ENCODE measurements at places on chromosomes 6 and 20.

GRCh38 chr20:48026981-48027592, 241.8 kb upstream of the SULF2 start:
- DNase-seq: no peak

GRCh38 chr20:24651171-24651975, 181.9 kb downstream of the SYNDIG1 start:
- DNase-seq: no peak

DNA sequence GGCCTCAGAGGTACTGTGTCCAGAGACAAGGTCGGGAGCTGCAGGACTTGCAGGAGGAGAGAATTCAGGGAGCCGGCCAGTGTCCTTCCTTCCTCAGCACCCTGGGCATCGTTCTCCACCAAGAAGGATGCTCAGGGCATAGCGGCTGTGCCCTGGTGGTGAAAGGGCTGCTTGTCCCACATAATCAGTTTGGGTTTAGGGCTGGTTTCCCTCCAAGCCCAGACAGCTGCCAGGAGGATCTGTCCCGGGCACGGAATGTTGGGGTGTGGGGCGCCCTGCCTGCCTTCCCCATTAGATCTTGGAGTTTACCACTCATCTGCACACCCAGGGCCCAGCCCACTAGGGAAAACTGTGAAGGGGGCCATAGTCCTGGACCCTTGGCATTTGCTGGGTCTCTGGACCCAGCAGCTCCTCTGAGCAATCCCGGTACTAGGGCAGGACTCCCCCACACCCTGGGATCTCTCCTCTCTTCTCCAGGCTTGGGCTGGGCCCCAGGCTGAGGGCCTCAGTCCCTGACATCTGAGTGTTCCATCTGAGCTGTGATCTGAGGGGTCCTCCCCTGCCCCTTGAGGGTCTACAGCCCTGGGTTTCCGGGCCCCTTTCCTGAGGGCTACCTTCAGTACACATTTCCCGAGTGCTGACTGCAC, 18.6 kb upstream of the SPDEF start:
- DNase-seq: no peak

DNA sequence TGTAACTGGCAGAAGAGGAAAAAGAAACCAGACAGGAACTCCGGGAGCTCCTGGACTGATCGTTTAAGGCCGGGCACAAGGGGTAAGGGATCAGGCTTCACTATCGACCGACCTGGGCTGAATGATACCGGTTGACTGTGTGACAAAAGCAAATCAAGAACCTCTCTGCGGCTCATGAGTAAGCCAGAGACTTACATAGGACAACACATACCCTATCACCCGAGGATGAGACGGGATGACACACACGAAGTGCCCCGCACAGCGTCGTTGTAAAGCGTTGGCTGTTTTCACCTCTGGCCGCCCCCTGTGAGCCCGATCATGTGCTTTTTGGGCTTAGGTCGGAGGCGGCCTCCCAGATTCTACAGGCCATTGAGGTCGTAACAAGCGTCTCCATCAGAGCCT, 695 bp upstream of the TGIF2 start:
- DNase-seq: peak; percentile 71

GRCh38 chr6:33279971-33280511, 3.1 kb downstream of the B3GALT4 start:
- DNase-seq: no peak

- no peak for DNase-seq
Measured at GRCh38 chr6:168834042-168834587, 393.1 kb downstream of the SMOC2 start.

GRCh38 chr6:3729603-3730344, 21.7 kb downstream of the PXDC1 start:
- DNase-seq: no peak

DNA sequence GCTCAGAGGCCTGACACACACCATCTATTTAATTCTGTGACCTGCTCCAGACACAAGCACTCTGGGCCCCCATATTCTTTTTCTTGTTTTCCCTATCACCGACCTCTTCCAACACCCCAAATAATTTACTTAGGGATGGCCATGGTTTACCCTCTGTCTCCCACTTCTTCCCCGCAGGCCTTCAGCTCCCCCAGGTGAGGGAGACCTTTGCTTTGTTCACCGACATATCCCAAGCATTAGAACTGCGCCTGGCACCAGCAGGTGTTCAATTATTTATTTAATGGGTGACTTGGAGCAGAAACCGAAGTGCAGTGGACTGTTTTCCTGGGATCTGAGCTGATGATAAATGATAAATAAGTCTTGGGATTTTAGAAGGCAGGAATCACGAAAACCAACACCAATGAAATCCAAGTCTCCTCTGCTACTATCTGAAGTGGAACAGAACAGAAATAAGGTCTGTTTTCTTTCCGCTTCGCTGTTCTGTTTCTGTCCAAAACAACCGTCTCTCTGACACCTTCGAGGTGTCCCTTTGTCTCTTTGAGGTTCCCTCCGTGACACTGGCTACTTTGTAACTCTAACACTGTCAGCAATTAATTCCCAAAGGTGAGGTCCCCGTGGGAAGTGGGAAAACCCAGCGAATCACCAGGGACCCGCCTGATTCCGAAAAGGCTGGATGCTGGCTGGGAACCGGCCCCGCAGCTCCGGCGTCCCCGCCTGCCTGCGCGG, 1.1 kb upstream of the RIN2 start:
- no peak for DNase-seq

GRCh38 chr6:138607478-138608433, 108.5 kb upstream of the NHSL1 start:
- DNase-seq: no peak

DNA sequence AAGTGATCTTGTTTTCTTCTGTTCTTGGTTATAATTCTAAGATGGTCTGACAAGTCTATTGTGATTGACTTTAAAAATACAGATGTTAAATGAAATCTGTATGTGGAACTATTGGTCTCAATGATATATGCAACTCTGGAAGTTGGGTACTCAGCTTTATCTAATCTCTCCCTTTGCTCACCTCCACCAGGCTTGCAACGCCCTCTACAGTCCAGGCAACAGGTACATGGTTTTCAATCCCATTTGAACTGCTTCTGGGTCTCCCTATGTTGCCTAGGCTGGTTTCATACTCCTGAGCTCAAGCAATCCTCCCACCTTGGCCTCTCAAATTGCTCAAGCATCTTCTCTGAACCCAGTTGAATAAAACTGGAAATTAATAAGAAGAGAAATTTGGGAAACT, 25.6 kb upstream of the HLA-DQB1 start:
- DNase-seq: peak; percentile 74

- DNase-seq: no peak
Measured at GRCh38 chr20:46362921-46363867, 43.2 kb downstream of the ELMO2 start.

GRCh38 chr6:112180095-112180820, 74.1 kb downstream of the LAMA4 start:
- peak; percentile 77 for DNase-seq

- DNase-seq: no peak
Measured at GRCh38 chr6:165984729-165985275, 182.8 kb downstream of the TBXT start.

GRCh38 chr6:39091220-39091619, 23.8 kb downstream of the SAYSD1 start:
- no peak for DNase-seq

DNA sequence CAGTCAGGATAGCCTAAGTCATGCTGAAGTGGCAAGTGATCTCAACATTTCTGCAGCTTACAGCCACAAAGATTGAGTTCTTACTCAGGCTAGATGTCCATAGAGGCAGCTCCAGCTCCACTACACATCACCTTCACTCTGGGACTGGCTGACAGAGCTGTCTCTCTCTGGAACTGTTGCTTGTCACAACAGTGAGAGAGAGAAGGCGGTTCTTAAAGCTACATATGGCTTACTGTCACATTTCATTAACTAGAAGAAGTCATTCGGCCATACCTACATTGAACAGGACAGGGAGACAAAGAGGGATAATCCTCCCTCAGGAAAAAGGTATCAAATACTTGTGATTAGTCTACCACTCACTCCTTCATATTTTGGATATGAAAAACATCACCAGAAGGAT, 914.9 kb upstream of the FLRT3 start:
- DNase-seq: no peak

- peak; percentile 46 for DNase-seq
Measured at GRCh38 chr20:3000852-3001523, 42.4 kb upstream of the GNRH2 start.

GRCh38 chr20:21796059-21796458, 90.6 kb downstream of the PAX1 start:
- no peak for DNase-seq

DNA sequence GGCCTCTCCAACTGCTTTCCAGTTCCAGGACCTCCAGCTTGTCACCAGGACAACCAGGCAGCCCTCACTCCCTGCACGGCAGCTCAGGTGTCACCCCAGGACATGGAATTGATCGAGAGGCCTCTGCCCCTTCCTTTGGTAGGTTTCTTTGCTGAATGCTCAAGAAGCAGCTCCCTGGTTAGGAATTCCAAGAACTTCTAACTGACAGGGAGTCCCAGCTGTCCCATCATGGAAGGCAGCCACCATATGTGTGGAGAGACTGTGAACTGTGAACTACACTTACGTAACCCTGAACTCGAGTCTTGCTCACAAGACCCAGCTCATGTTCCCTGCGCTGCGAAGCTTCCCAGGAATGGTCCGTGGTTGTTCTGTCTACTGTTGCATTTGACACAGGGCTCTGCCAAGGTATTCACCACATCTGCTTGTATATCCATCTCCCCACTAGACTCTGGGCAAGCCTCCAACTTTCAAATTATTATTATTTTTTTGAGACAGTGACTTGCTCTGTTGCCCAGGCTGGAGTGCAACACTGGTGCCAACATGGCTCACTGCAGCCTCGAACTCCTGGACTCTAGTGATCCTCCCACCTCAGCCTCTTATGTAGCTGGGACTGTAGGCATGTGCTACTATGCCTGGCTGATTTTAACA, 35.7 kb downstream of the MGME1 start:
- no peak for DNase-seq

DNA sequence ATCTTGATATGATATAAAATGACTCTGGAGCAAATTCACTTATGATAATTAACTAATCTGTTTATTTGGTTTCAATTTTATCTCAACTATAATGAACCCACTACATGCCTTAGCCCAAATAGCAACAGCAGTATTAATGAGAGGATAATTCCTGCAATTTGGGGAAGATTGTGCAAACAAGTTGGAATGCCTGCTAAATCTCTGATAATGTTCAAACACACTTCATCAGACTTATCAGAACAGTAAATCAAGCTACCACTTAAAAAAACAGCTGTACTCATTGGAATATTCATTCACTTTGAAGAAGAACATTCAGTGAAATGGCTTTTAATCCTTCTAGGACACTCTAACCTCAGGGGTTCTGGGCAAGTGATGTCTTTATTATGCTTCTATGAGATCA, 85.4 kb downstream of the CBLN4 start:
- DNase-seq: no peak
